ENCODE measurements at places on chromosomes 4 and X.

DNA sequence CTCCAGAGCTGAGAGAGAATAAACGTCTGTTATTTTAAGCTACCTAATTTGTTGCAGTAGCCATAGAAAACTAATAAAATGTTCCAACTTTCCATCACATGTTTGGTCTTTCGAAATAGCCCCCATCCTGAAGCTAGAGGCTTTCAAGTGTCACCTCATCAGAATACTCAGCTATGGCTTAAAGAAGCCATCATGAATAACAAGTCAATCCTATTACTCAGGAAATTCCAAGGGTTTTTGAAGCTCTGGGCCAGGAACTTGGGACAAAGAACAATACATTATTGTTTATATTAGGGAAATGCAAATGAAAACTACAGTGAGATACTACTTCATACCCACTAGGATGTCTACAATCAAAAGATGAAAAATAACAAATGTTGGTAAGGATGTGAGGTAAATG, 42.2 kb downstream of the TBCK start:
- no peak for DNase-seq

GRCh38 chrX:49792376-49792775, 36.7 kb upstream of the PAGE4 start:
- no peak for DNase-seq

DNA sequence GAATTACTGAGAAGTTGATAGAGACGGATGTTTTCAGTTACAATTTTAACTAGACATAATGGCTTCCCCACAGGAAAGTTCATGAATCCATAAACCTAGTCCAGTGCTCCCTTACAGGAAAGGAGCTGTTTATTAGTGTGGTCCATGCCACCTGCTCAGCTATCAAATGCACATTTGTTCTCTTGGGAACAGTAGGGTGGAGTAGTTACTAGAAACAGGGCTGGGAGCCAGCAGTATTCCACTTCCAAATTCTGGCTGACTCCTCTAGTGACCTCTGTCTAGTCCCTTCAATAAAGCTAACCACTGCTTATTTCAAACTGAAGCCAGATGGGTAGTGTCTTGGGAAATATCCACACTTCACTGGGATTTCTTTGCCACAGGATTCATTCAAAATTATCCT, 88.4 kb upstream of the TLL1 start:
- DNase-seq: no peak

DNA sequence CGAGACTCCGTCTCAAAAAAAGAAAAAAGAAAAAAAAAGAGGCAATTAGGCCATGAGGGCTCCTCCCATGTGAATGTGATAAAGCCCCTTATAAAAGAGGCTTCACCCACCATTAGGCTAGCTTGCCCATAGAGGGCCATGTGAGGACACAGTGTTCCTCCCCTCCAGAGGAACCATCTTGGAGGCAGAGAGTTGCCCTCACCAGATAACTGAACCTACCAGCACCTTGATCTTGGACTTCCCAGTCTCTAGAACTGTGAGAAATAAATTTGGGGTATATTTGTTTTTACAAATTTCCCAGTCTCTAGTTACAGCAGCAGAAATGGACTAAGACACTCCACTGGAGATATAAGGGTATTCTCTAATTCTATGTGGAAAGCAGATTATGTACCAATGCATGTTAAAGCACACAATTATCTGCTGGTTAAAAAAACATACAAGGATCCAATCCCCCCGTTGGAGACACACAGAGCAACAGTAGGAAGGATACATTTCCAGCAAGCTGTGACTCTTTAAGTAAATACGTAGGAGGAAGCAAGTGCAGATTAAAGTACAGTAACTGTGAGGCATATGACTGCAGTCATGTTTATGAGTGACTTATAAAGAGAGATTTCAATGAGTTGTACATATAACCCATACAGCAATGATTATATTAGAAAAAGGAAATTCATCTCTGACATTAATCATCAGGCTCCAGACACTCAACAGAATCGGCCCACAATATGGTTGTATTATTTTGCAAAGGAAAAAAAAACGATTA, 21.4 kb downstream of the SH3RF1 start:
- DNase-seq: no peak

- no peak for DNase-seq
Observed at GRCh38 chr4:139455126-139455538, 1.2 kb downstream of the RAB33B start.

GRCh38 chr4:138741766-138742377, 273.7 kb upstream of the NOCT start:
- no peak for DNase-seq

DNA sequence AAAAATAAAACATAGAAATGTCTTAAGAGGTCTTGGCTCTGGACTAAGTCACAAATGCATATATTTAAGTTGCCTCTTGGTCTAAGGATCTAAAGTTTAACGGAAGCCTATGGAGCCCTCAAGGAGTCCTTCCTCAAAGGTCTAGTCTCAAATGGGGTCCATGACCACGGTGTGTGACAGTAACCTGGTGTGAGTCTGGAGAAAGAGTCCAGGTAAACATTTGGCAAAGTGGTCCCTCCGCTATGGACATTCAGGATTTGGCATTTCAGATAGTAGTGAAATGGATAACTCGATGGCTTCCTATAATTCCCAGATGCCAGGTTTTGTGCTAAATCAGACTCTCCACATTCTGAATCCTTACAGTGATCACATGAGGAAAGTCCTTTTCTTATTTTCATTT, 44.2 kb downstream of the RHOH start:
- DNase-seq: no peak

- DNase-seq: no peak
Observed at GRCh38 chrX:149799938-149800337, 18.2 kb downstream of the MAGEA9 start.

GRCh38 chrX:107153005-107153404, 34.4 kb upstream of the RBM41 start:
- DNase-seq: no peak

DNA sequence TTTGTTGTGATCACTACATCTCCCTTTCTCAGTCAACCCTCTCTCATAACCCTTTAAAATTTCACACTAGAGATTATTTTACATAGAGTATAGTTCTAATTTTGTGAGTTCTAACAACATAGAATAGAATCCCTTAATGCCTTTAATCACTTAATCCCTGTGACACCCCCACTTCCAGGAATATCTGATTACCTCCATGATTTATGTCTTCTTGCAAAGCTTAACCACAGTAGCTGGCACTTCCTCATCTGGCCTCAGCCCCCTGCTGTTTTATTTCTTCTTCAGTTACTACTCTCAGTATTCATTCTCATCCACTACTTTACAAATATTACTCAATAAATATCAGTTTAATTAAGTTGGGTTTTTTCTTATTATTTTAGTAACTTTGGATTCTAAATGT, 340.9 kb downstream of the CENPC start:
- no peak for DNase-seq

DNA sequence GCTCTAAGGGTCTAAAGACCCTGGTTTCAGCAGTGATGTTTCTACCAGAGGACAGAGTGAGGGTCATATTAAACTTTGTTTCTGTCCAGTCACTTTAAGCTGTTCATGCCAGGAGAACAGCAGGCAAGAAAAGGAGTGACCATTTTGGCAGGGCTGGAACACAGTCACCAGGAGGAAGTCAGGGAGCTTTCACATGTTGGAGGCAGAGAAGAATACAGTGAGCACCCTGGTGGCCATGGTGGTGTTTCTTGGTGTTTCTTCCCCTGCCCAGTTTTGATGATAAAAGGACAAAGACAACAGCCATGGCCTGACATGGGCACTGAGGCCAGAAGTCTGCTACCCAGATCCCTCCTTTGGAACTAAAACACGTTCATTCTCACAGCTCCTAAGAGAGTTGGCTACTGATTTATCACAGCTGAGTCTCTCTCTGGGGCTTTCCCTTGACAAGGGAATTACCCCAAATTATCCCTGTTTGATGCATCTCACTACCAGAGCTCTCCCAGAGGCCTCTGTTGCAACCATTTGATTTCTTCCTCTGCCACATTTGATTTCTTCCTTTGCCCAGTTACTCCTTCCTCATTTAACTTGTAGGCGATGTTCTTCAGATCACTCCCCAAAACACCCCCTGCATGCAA, 106.4 kb upstream of the NWD2 start:
- DNase-seq: no peak

DNA sequence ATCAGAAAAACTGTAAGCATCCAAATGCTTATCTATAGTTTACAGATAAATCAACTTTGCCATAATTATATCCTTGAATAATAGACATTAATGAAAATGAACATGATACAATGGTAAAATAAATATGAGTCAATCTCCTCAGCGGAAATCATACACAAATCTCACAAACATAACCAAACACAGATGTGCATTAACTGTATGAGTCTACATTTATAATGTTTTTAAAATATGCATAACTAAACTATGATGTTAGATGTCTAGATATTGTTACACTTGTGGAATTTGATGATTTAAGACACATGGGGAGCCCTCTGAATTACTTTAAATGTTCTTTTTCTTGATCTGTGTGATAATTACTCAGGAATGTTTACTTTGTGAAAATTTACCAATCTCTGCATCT, 951.2 kb downstream of the TECRL start:
- no peak for DNase-seq

DNA sequence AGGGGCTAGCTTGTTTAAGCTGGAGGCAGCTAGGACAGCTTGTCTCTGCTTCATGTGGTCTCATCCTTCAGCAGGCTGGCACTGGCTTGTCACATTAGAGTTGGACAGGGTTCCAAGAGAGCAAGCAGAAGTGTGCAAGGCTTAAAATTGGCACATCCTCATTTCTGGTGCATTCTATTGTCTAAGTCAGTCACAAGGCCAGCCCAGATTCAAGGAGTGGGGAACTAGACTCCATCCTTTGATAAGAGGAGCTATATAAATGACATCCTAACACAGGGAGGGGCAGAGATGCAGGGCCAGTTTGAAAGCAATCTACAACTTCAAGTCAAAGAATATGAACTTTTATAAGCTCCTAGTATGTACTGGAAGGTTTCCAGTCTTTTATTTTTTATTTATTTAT, 313.2 kb downstream of the PTTG2 start:
- DNase-seq: no peak

- no peak for DNase-seq
Observed at GRCh38 chr4:109608879-109609278, 48.8 kb downstream of the MCUB start.

DNA sequence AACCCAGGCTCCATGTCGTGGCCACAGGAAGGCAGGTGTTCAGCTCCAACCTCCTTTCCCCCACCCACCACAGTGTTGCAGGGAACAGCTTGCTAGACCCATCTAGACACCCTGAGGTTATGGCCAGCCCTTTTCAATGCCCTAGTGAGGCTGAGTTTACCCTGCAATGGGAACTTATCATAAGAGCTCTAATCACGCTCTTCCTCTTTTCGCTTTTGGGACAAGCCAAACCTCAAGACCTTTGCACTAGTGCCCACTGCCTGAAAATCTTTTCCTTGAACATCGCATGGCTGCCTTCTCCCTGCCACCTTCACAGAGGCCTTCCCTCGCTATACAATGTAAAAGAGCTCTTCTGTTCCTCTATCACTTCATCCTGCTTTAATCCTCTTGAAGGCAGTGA, 2.4 kb upstream of the FGFBP2 start:
- DNase-seq: no peak

DNA sequence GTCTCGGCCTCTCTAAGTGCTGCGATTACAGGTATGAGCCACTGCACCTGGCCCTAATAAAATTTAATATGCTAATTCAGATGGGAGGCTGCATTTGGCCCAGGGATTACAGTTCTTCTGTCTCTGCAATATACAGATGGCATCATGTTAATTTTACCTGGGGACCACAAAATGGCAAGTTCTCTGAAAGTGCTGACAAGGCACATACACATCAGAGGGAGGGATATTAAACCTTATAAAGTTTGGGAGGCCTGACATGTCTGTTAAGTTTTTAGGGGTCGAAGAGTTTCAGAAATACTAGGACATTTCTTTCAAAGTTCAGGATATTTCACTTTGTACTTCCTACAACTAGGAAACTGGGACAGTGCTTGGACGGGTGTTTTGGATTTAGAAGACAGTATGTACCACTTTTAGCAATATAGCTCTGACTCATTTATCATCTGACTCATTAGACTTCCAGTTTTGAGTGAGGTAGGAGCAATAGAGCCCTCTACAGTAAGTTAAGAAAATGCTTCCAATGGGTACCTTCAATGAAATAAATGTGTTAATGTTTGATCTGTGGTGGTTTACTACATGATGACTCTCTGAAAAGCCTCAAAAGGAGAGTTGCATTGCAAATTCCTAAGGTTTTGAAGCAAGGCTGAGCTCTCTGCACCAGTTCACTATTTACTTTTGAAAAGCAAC, 981.0 kb upstream of the HS3ST1 start:
- no peak for DNase-seq

DNA sequence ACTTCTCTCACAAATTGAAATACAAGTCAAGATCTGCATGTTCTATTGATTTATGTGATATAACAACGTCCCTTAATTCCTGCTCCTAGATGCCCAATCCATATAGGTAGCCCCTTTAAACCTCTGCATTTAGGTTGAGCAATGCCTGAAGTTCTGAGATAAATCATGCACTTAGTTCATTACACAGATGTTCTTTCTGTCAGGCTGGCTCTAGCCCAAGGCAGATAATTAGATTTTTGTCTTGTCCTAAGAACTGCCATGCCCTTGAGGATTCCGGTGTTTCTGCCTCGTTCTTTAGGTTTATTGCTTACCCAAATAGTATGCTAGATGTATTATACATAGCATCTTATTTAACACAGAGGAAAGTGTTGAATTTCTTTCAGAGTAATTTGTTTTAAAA, 143.1 kb downstream of the TRAM1L1 start:
- DNase-seq: no peak

- DNase-seq: no peak
Observed at GRCh38 chr4:18213576-18214198, 192.1 kb upstream of the LCORL start.

DNA sequence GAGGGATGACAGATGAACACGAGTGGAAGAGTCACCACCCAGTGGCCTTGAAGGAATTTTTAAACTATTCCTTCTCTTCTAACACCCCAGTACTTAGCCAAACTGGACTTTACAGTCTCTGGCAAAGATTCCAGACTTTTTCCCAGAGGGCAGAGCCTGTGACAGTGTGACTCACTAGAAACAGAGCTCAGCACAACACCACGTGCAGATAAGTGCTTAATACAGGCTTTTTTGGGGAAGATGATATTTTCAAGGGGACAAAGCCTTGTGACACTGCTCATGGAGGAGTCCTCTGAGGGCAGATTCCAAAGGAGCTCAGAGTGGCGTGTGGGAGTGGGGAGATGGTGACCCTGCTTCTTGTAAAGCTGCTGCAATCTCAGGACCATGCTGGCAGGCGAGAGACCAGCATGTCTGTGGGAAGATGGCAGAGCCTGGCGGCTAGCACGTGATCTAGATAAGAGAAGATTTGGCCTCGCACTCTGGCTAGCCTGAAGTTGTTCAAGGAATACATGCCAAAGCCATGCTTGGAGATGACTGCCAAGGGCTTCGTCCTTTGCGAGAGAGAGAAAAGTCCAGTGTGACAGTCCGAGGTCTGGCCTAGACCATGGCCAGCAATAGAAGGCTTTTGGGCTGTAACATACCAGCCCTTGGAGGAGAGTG, 2.4 kb downstream of the RAB33A start:
- no peak for DNase-seq
